ENCODE measurements at places on chromosomes 1 and 21. TPM values are rescaled to one million over a fixed set of nuclear protein-coding genes. Genes with fewer than 3 reads are reported as not detected.
A peak's percentile ranks its signal among the peaks of the same experiment; 100 is the strongest.

GRCh38 chr1:85259912-85260274, 431 bp upstream of the C1orf52 start:
- no peak for DNase-seq

DNA sequence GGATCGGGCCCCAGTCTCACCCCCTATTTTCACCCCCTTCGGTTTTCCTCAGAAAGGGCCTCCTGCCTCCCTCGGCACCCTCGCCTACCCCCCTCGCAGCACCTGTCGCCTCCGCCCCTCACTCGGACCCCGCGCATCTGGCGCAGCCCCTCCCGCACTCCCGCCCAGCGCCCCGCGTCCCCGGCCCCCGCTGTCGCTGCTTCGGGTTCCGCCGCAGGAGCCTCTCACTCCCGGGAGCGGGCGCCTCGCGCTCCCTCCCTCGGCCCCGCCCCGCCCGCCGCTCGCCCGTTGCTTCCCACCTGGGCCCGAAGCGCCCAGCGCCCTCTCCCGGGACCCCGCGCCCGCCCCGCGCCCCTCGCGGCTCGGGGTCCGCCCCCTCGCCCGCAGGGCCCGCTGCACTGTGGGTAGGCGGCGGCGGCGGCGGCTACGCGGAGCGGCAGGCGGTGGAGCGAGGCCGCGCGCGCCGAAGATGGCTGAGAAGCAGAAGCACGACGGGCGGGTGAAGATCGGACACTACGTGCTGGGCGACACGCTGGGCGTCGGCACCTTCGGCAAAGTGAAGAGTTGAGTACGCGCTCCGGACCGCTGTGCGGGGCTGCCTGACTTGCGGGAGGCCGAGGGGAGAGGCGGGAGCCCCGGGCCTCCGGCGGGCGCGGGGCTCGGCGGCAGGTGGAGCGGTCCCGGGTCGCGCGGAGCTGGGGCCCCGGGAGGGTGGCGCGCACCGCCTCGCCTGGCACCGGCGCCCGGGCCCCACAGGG, at the start of gene PRKAA2:
PRKAA2 (plus strand) TSS at position 396 of the 758 bp plus-strand sequence; CDS start at position 470, 74 bp downstream.
- DNase-seq: no peak

DNA sequence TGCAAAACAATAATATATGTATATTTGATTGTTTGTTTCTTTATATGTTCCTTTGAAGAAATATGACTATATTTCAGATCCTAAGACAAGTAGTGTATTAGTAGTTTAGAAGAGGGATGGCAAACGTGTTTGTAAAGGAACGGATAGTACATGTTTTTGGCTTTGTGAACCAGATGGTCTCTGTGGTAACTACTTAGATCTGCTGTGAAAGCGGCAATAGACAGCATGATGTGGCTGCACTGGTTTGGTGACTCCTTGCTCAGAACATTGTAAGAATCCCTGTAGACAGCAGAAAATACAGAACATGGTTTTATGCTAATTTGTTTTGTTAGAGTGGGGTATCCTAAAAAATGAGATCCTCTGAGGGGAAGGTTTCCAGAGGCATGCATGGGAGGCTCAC, 3.1 kb downstream of the ACADM start:
- DNase-seq: no peak

DNA sequence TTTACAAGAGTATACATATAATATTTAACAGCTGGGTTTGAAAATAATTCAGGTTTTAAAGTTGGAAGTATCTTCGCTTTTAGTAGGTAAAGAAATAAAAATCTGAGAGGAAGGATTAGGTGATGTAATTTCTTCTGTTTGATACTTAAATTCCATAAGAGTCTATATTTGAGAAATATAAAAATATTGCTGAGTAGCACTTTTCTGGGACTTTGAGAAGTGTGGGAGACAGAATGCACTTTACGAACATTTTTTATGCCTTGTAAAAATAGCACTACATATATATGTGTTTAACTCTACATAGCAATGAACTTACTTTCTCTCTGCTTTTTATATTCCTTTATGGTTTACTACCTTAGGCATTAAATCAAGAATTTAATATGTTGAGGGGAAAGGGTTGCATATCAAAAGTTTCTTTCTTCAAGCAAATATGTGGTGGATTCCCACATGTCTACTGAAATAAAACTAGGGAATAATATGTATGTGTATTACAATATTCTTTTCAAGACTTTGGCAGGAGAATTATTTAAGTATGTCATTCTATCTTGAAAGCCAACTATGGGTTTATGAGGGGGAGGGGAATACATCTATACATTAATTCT, 266.7 kb upstream of the ADAMTS5 start:
- no peak for DNase-seq

DNA sequence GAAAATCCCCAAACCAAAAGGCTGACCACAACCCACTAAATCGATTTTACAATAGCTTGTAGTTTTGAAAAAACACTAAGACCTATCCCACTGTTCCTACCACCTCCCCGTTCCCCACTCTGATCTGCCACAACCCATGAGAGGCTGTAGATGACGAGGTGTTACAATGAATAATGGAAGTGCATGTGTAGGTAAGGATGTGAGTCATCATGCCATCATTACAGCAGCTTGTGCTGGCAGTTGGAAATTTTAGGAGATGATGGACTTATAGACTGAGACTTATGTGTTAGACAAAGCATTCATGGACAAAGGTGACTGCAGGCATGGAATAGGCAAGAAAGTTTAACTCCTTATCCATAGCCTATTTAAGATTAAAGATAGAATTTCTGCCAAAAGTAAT, 184.7 kb upstream of the CACYBP start:
- DNase-seq: peak; percentile 87

DNA sequence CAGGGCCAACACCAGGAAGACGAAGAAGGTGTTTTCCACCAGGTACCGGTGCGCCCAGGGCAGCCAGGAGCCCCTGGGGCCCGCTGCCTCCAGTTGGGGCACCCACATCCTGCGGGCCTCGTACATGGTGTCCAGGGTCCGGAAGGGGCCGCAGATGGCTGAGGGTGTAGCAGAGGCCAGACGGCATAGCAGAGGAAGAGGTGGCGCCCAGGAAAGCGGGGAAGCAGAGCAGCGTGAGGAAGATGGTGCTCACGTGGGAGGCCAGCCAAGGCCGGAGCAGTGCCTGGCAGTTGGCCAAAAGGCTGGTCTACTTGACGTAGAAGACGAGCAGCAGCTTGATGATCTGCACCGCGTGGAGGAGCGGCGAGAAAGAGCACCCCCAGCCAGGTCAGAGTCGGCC, 40.4 kb downstream of the ZNF691 start:
- DNase-seq: no peak

GRCh38 chr1:190908246-190908645, 430.6 kb upstream of the BRINP3 start:
- DNase-seq: no peak

DNA sequence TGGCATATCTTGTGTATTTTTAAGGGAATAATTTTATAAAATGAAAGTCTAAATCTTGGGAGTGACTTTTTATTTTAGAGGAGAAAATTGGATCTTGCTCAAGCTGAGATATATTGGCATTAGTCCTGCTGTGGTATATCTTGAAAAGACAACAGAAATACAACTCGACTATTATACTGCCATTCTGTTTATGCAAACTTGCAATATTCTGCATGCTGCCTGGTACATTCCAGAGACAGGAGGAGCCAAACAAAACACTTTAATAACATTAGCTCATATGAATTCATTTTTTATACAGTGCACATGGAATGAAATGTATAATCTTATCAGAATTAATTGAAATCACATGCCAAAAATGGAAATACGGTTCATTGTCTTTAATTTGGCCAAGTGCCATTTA, 176.0 kb upstream of the NRIP1 start:
- DNase-seq: no peak

DNA sequence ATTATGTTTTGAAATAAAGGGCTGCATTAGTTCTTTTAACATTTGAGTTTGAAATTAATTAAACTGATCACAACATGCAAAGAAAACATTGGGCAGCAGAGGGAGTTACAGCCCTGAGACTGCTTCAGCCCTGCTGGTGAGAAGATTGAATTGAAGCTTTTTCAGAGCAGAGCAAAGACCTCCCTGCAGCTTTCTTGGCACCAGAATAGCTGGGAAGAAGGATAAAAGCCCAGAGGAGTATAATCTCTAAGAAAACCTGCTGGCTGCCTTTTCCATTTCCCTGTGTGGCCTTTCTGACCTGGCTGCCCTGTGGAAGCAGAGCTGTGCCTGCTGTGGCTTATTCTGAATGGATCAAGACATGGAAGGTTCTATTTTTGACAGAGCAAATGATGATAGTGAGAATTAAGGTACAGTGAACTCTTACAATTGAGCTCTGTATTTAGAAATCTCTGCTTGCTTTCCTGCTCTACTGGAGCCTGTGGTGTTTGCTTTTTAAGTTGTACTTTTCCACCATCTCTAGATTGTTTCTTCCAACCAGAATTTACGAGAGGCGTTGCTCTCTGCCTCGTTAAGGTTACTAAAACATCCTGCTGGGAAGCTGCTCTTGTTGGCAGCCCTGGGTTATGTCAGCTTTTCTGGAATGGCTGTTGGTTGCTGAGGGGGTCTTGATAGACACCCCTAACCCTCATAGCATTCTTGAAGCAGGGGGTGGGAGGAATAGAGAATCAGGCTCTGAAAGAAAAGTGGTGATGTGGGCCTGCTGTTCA, 9.9 kb downstream of the SNRPE start:
- DNase-seq: peak; percentile 86

DNA sequence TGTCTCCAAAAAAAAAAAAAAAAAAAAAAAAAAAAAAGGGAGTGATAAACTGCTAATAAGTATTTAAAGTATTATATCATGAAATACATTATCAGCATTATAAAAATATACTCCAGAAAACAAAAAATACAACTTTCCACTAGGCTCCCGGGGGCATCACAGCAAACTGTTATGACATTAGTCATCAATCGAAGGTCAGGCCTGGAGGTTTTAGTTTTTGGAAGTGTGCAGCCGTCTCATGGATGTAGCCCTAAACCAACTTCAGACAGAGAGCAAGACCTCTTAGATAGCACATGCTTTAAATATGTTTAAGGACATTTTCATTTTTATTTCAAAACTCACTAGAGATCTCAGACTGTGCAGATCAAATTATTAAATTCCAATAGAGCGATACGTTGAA, 106.3 kb downstream of the RERE start:
- no peak for DNase-seq

DNA sequence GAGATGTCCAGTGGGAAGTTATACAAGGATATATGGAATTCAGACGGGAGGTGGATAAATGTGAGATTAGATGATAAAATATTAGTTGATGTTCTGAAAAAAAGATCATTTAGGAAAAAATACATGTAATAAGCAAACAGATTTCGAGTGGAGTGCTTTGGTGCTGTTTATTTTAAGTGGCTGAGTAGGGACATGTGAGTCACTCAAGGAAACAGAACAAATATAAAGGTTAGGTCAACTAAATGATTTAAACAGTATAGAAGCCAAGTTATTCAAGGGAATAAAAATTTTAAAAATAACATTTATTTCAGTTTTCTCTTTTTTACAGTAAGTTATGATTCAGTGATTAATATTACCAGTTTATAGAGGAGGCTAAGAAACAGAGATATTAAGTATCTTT, 1046.7 kb upstream of the B3GALT2 start:
- peak; percentile 10 for DNase-seq

TACSTD2 gene
- total RNA-seq: 14.8 TPM

AMY1B gene
- not detected for total RNA-seq

OBSCN gene
- 29.6 TPM for total RNA-seq

RAB25 gene
- 5.5 TPM for total RNA-seq

TNFRSF9 gene
- total RNA-seq: 0.98 TPM

Data from MCF 10A (cell line).